ENCODE measurements at places on chromosomes 4 and X. TPM values are rescaled to one million over a fixed set of nuclear protein-coding genes. Genes with fewer than 3 reads are reported as not detected.

RAB40AL gene
- total RNA-seq: 0.62 TPM

DNA sequence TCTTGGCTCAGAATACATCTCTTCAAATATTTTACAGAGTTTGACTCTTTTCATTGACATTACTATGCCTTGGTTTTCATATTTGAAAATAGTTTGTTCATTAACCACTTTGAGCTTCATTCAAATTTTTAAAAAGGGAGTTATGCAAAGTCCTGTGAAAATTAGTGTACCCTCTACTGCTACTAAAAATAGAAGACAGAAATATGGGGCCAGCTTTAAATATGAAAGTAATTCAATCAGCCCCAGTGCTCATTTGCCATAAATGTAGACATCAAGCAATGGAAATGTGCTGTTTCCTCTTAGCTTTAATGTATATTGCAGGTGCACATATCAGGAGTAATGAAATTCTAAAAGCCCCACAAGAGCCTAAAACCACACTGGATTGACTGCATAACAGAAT, 218.7 kb downstream of the SPATA18 start:
- no peak for DNase-seq

DNA sequence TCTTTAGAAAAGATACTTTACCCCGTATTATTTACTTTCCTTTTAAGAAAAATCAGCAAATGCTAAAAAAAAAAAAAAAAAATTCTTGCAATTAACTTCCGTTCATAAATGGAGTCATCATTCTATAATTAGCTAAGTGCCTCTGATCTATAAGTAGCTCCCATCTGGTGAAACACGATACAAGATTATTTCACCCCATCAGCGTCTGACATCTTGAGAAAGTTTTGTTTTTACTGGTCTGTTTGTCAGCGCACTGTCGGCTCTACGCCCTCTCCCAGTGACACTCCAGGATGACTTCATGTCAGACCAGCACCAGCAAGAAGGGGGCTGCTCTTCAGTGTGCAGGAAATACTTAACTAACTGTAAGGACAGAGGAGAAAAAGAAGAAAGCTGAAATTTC, 108.3 kb downstream of the AFAP1 start:
- DNase-seq: no peak

GRCh38 chrX:150326541-150327247, 36.4 kb upstream of the MAMLD1 start:
- DNase-seq: no peak

- DNase-seq: no peak
These were observed 156.4 kb upstream of the TBL1X start for GRCh38 chrX:9308426-9308825.

All from endothelial cell (in vitro differentiated cells).